Renal cortical epithelial cell (primary cell): ENCODE measurements at places on chromosomes 12 and 14.

GRCh38 chr14:51860825-51861499 is 550 bp downstream of the GNG2 start:
- peak; percentile 45 for DNase-seq

DNA sequence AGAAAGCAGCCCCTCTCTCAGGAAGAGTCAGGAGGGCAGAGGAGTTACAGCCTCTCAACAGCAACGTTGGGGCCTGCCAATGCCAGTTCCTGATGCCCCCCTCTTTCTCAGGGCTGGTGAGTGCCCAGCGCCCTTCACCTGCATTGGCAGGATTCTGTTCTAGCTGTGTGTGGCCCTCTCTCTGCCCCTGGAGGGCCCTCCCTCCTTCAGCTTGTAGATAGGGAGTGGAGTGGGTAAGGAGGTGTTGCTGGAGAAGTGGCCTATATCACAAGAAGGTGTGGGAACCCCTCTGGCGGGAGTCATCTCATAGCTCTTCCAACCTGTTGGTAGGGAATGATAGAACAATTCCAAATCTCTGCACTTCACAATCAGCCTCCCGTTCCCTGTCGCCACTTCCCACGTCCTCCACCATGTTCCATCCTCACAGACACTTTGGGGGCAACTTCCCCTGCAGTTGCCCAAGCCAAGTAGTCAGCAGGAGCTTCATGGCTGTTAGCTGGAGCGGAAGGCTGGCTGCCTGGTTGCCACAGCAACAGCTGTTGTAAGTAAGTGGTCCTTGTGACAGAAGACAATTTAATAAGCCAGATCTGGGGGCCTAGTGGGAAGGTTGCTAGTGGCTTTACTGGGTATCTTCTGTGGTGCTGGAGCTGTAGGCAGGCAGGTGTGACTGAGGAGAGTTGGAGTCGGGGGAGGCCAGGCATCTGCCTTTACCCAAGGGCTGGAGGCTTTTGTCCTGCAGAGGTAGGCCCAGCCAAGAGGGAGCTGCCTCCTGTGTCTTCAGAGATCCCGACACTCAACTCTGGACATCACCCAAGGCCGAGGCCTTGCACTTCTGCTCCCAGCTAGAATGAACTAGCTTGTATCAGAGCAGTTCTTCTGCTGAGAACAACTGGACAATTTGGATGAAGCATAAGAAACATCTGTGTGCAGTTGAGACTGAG is 38.4 kb downstream of the GALNT16 start:
- no peak for DNase-seq

DNA sequence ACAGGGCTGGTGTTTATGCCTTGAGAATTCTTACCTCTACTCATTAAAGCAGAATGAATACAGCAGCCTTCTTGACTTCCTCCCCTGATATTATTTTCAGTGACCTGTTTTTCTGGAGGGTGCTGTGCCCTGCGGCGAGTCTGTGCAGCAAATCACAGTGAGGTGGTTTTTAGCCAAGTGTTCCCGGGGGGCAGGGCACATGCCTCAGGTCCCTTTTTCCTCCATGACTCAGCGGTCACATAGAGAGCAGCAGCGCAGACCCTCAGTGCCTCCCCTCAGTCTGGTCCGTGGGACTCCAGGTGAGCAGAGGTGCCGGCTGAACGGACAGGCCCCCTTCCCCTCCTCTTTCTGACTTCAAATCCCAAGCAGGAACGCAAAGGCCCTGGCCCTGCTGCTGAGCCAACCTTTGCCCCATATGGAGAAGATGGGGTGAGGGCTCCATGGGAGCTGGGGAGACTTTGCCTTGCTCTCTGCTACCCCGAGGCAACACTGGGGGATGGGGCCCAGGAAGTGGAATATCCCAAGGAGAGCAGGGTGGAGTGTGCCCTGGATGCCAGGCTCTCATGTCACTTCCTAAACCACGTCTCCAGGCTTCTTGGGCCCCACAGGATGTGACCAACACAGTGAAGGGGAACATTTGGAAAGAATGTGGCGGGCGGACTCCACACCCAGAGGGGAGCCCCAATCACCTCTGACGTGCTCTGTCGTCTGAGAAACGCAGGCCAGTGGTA is 90.0 kb downstream of the DHRS2 start:
- no peak for DNase-seq

DNA sequence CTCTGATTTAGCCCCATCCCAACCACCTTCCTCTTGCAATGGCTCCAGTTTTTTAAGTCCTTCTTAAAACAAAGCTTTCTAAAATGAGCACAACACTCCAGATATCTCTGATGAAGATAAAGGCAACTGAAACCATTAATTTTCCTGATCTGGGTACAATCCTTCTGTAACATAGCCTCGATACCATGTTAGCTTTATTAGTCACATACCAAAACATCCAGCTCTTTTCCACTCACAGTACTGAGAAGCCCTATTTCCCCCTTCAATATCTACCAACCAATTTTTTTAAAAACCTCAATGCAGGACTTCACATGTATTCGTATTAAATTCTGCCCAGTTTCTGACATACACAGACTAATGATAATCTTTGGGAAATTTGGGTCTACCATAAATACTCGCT is 105.9 kb downstream of the MED13L start:
- DNase-seq = no peak

GRCh38 chr14:55929136-55929535 is 189.1 kb upstream of the PELI2 start:
- DNase-seq = no peak

GRCh38 chr14:81141426-81141825 is 79.3 kb downstream of the GTF2A1 start:
- DNase-seq = no peak

DNA sequence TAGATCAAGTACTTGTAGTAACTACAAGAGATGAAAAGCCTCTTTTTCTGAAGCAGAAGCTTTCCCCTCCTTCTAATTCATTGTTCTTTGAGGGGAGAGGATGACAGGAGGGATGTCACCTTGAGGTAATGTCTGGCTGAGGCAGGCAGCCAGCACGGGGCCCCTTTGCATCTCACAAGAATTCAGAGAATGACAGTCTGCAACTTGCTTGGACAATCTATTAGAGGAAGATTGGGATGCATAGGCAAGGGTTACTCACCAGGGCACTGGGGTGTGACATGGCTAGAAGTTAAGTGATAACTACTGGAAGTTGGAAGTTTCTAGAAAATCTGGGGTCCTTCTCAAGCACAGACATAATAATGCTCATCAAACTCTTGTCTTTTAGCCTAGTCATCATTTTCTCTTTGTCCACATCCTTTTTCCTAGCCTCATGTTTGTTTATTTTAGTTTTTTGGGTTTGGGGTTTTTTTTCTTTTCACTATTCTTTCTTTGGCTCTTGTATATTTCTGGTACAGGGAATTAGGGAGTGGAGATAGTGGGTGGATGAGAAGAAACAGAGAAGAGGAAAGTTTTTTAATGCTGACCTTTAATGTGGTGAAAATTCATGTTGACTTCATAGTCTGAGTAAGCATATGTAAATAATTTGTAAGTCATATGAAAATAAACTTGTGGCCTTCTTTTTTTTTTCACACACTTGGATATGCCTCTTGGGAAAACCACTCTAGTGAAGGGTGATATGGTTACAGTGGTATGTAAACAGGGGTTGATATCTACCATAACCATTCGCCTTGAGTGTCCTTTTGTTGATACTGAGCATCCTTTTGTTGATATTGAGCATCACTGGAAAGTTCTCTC is 55.1 kb downstream of the TTLL5 start:
- peak; percentile 50 for DNase-seq

- DNase-seq = no peak
Observed at GRCh38 chr14:57413849-57414248, 23.5 kb downstream of the NAA30 start.

DNA sequence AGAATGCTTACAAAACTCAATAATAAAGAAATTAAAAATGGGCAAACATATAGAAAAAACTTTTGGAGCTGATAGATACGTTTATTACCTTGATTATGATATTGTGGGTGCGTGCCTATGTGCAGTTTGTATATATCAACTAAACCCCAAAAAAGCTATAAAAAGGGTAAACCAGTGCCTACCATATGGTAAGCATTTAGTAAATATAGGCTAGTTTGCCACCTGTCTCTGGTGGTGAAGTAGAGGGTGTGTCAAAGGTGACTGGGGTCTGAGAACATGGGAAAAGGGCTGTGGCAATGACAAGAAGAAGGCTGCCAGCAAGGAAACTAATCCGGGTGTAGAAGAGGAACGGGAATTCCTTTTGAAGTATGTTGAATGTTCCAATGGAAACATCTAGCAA is 18.3 kb downstream of the GALNT8 start:
- DNase-seq = no peak

DNA sequence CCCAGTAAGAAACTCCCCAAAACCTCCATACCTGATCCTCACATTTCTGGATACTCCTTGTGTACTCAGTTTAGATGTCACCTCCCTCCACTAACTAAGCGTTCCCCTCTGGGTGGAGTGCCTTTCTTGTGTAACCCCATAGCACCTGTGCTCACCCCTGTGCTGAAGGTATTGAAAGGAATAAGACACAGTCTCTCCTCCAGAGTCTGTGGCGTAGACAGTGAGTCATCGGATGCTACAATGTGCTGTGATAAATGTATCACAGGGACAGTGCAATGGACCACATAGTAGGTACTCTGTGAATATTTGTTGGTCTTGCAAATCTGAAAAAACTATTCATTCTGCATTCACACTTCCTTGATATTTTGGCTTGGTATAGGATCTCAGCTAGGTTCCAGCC is 30.8 kb downstream of the TSPAN9 start:
- peak; percentile 44 for DNase-seq

- peak; percentile 2 for DNase-seq
Observed at GRCh38 chr12:20950248-20950647, 139.7 kb downstream of the SLCO1B3 start.

GRCh38 chr14:90399541-90400444 is 3.0 kb downstream of the CALM1 start:
- peak; percentile 85 for DNase-seq

DNA sequence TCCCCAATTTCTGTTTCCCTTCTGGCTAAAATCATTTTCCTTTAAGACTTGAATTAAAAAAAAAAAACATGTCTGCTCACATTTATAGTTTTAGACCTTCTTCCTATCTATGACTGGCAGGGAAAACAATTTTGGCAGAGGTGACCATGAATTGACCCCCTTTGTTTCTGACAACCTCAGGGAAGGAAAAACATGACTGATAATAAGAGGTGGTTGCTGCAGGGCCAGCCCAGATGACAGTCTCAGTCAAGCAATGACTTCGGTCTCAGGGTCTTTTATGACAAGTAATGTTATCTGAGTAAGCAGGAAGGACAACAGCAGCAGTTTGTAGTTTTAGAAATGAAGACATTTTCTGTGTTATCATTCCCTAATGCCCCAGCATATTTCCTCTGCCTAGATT is 430.9 kb downstream of the LRIG3 start:
- no peak for DNase-seq

DNA sequence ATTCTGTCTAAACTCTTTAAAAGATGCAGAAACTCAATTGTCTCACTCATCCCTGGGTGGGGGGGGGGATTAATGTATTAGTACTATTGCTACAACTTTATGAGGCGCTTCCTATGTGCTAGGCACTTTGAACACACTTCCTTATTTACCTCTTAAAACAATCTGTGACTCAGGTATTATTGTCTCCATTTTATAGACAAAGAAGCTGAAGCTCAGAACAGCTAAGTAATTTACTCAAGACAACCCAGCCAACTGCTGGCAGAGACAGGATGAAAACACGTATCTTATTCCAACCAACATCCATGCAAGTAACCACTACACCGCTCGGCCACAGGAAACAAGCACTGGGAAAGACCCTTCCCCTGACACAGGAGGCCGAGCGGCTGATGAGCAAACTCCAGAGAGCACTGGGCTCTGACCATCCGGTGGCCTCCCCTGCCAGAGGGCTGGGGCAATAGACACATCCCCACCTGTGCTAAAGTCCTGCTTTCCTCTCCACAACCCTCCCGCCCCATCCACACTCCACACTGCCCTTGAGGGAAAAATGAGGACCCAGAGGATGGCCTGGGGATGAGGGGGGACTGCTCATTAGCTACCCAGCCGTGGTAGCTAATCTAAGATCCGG is 244.2 kb downstream of the DPF3 start:
- peak; percentile 18 for DNase-seq

DNA sequence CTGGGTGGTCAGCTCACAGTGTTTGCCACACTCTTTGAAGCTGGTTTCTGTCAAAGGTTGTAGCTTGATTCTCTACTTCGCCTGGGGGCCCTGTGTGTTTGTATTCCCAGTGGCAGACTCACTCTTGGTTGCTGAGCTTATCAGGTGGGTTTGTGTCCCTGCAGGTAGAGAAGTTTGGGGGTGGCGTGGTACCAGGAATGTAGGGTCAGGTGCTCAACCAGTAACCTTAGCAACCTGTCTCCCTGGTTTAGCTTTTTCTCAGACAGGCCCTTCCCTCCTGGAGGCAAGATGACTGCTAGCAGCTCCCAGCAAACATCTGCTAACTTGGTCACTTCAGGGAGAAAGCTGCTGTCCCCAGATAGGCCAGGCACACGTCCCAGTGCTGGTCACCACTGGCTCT is 352.2 kb downstream of the AACS start:
- no peak for DNase-seq

GRCh38 chr12:22729431-22729956 is 104.5 kb downstream of the ETNK1 start:
- DNase-seq = peak; percentile 50

DNA sequence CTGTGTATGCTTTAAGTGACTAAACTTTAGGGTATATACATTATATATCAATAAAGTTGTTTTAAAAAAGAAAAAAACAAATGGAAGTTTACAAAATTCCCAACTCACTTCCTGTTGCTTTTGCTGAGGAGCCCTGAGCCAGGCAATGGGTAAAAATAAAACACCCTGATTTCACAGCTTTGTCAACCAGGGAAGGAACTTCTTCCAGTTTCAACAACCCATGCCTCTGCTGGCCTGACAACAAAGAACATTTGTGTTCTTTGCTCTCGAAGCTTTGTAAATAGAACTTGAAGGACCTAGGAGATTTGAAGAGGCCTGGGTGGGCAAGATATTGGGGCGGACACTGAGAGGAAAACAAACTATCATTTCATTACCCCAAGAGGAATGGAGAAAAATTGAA is 141.2 kb upstream of the NOS1 start:
- no peak for DNase-seq

DNA sequence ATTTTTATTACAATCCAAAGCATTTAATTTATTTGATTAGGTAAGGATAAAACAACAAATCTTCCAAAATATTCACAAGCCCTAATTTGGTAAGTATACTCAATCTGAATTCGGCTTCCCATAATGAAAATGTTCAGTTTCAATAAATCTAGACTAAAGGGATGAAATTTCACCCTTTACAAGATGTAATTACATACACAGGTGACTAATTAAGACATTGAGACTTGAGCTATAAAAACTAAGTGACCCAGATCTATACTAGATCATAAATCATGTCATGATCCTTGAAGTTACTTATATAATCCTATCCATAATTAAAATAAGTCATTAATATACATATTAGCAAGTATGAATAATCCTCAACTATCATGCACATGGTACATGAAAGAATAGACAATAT is 36.6 kb downstream of the LRP6 start:
- DNase-seq = no peak

DNA sequence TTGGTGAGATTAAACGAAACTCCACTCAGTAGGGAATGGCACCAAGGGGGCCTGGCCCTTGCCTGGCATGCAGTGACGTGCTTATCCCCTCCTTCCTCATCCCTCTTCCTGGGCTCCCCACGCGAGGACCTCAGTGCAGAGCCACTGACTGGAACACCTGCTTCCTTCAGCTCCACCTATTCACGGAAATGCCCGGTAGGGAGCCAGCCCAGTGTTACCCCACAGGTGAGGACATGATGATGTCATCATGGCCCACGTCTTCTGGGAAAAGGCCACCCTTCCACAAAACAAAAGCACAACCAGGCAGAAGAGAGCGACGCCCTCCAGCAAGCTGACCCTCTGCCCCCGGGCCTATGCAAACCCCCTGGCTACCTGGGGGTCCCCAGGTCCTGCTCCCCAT is 42.1 kb downstream of the CCDC85C start:
- no peak for DNase-seq
